GDM1 (cell line): ENCODE measurements at places on chromosomes 16 and 17.
A peak's percentile ranks its signal among the peaks of the same experiment; 100 is the strongest.

GRCh38 chr17:2406271-2406902 lies 5.5 kb upstream of the MNT start:
- DNase-seq: no peak

DNA sequence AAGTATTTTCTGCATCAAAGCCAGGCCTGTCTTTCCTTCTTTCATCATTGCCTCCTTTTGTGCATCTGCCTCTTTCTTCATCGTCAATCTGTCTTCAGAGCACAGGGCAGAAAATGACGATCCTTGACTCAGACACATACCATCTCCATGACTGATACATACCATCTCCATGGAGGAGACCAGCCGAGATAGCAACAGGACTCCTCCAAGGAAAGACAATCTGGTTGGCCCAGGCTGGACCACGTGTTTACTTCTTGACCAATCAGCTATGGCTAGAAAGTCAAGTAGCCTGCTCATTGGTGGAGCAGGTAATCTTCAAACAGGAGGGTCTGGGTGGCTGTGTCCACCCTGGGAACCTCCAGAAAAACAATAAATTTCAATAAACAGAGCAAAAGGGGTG lies 164.6 kb downstream of the CPPED1 start:
- DNase-seq: no peak

DNA sequence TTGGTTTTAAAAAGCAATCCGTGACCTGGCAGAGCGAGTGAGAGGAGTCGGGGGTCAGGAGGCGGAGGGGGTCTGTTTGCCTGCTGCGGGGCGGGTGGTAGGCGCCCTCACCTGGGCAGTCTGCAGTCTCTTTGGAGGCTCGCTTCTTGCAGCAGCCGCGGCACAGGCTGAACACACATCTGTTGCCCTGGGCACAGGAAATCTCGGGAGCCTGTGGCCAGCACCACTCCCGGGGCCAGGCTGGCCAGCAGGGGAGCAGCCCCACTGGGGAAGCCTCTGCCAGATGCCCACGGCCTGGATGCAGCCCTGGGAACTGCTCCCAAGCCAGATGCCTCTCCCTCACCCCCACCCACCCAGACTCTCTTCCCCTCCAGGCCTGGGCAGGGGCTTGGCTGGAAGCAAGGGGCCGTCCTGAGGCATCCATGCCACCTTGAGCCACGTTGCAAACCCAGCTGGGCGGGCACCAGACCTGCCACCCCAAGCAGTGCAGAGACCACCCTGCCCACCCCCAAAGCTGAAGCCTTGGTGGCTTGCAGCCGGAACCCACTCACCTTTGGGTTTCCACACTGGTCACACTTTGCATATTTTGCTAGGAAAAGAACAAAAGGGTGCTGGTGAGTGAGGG lies 6.6 kb downstream of the GPS1 start:
- DNase-seq: no peak

- DNase-seq: no peak
These were observed 2.8 kb upstream of the PMFBP1 start for GRCh38 chr16:72174726-72175125.

DNA sequence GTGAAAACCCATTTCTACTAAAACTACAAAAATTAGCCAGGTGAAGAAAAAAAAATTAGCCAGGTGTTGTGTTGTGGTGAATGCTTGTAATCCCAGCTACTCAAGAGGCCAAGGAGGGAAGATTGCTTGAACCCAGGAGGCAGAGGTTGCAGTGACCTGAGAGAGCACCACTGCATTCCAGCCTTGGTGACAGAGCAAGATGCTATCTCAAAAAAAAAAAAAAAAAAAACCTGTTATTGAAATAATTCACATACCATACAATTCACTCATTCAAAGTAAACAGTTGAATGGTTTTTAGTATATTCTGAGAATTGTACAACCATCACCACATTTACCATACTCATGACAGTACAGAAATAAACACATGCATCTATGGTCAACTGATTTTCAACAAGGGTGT lies 31.0 kb downstream of the ZNRF1 start:
- no peak for DNase-seq

DNA sequence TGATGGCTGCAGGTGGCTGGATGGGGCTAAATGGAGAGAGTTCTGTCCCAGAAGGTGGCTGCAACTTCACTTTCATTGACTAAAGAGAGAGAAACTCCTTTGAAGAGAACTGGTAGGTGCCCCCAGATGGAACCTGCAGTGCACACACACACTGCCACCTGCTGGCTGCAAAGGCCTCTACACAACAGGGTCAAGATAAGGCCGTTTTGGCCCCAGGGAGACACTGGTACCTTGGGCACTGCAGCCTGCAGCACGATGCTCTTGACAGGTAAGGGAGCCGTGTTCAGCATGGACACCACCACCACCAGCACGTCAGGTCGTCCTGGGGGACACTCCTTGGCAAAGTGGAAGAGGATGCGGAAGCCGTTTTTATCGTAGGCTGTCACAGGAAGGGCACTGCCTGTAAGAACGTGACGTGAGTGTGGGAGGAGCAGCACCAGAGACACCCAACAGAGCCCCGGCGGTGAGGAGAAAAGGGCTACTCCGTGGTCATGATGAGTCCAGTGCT lies 22.7 kb downstream of the GGA3 start:
- DNase-seq: peak; percentile 41

GRCh38 chr17:82710499-82711232 lies 5.8 kb upstream of the FN3KRP start:
- no peak for DNase-seq

DNA sequence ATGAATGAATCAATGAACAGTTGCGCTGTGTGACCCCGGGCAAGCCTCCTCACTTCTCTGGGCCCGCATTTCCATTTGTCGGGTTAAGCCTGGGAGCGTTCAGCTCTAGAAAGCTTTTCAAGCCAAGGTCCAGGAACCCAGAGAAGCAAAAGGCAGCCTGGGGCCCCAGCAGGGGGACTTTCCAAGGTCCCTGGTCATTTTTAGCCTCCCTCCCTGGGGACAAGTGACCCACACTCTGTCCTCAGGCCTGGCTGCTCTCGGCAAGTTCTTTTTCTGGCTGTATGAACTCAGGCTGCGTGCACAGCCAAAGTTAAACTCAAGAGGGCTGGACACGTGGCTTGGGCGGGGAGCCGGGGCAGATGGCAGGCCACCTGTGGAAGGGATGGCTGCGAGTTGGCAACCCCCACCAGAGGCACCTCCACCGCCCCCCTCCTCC lies 41.4 kb upstream of the CIBAR2 start:
- DNase-seq: no peak

DNA sequence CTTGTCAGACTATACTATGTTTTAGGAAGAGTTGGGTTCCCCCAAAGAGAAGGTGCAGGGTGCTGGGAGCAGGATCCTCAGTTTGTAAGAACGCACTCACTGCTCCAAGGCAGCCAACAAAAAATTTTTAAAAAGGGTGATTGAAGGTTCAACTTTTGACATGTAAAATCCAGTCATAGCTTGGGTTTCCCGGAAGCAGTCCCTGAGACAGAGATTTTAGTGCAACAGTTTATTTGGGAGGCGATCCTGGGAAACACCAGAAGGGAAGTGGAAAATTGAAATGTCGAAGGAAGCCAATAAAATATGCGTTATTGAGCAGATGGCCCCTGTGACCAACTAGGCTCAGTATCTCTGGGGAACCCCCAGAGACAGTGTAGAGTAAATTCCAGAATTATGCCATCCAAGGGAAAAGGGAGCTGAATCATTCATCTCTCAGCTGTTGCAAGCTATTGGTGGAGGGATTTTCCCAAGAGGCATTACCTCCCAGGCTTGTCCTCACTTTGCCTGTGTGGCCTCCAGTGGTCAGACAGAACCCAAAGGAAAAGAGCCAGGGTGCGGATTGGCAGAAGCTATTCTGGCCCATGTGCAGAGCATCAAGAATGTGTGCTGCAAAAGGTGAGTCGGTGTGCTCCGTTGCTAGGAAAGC lies 72.9 kb downstream of the HS3ST3B1 start:
- DNase-seq: no peak

- no peak for DNase-seq
These were observed 11.0 kb upstream of the WIPI1 start for GRCh38 chr17:68468334-68468733.
